ENCODE measurements at places on chromosomes 1 and 21. TPM values are rescaled to one million over a fixed set of nuclear protein-coding genes. Genes with fewer than 3 reads are reported as not detected.

The TOR1AIP2 gene
- 75.2 TPM for total RNA-seq

DNA sequence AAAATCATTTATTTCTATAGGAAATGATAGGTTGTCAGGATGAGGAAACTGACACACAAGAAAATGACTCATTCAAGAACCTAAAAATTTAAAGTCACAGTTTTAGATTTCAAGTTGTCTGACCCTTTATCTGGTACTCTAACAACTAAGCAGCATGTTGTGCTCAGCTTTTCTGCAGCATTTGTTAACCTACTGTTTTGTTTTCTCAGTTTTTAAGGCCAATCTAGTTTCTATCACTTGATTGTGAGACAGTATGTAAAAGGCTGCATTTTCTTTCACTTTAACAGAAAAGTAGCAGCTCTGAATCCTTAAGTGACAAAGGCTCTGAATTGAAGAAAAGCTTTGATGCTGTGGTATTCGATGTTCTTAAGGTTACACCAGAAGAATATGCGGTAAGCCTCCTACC, 59.1 kb downstream of the RALGPS2 start:
- no peak for DNase-seq

DNA sequence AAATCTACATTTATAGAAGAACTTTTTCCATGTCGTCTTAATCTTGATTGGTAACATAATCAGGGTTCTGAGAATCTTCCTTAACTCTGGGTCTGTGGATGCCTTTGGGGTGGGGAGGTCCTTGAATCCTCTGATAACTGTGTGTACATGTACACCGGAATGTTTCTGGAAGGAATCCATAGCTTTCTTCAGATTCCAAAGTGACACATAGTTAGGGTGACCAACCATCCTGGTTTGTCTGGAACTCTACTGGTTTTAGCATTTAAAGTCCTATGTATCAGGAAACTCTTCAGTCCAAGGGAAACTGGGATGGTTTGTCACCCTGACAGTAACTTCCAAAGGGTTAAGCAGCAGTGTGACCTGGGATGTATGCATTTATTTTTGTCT, 16.8 kb downstream of the STRIP1 start:
- DNase-seq: no peak

The IGFN1 gene
- not detected for total RNA-seq

GRCh38 chr1:212255705-212256307, 29.4 kb upstream of the PPP2R5A start:
- no peak for DNase-seq

DNA sequence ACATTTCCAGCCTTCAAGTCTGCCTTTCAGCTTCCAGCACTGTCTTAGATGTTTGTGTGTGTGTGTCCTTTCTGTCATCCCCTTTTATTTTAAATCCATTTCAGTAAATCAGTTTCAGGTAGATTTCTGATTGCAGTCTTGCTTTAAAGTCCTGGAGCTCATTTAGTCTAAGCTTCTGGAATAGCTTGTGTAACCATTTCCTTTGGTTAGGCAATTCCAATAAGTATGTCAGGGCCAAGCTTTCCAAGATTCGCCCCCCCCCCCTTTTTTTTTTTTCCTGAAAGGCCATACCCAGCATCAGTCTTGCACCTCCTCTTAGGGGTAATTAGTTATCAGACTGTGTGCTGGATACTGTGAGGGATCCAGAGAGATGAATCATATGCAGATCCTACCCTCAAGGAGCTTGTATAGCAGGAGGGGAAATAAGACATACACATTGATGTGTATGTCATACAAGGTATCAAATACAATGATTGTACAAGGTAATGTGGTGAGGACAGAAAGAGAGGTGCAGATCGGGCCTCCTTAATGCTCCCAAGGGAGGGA, 41.3 kb downstream of the NFYC start:
- no peak for DNase-seq

The IGSF3 gene
- 32.2 TPM for total RNA-seq

The SSR2 gene
- 196 TPM for total RNA-seq

GRCh38 chr1:60017508-60018205, 55.9 kb downstream of the C1orf87 start:
- DNase-seq: no peak

- DNase-seq: no peak
Observed at GRCh38 chr1:108106775-108107174, 93.4 kb downstream of the SLC25A24 start.

The YBEY gene
- total RNA-seq: 26.9 TPM

GRCh38 chr1:43351421-43352350, 7.1 kb upstream of the CDC20 start:
- no peak for DNase-seq

DNA sequence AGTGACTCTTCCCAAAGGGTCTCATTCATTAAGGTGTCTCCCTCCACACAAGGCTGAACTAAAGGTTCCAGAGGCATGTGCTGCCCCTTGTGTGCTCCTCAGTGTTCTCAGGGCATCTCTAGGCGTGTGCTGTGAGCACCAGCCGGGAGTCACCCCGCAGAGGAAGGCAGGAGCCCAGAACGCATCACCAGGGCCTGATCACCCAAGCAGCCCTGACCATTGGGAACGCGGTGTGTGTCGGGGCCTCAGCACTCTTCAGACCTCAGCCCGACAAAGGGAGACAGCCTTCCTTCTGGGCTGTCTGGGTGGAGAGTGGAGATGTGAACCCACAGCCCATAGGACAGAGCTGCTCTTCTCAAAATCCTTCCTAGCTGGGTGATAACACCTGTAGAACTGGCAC, 9.1 kb downstream of the SLC37A1 start:
- no peak for DNase-seq

DNA sequence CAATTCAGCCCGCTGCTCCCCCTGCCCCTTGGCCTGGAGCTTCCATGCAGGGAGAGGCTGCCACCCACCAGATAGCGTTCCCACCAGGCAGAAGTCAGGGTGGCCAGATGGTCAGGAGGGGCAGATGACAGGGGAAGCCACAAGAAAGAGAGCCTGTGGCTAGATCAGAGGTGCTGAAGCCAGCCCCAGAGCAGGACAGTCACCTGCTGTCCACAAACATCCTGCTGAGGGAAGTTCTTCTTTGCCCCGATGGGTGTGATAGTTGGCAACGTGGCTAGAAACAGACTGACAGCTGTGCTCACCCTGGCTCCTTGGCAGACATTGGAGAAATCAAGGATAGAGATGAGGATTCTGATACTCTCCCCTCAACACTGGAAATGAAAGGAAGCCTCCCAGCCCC, 27.2 kb upstream of the SRP9 start:
- DNase-seq: no peak

DNA sequence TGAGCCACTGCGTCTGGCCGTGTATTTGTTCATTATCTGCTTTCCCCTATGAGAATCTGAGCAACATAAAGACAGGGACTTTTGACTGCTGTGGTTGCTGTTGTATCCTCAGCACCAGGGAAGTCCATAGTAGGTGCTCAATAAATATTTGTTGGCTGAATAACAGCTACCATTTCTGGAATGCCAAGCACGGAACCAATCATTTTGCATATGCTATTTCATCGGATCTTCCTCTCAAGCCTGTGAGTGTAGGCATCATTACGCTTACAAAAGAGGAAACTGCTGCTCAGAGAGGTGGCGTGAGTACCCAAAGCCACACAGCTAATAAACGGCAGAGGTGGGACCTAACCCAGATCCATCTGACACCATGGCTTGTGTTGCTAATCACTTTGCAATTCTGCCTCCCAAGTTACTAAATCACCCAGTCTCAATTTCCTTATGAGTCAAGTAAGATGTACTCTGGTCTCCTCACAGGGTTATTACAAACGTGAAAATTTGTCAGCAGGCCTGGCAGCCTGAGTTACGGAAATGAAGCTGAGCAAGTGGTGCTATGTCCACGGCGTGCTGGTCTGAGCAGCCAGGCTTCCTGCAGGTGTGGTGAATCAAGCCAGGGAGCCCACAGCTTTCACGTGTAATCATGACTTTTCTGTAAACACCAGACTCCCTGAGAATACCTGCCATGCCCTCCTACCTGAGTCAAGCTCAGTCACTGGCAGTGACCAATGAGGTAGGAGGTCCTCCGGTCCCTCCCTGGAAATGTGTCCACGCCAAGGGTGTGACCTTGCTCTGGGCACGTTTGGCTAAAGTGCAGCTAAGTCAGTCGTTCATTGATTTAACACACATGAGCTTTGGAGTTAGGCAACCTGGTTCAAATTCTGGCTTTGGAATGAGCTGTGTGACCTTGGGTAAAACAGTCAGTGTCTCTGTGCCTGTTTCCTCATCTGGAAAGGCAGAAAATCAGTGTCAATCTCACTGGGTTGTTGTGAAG, 4.8 kb upstream of the RHCE start:
- DNase-seq: no peak
